ENCODE measurements at places on chromosomes 6 and 20. TPM values are rescaled to one million over a fixed set of nuclear protein-coding genes. Genes with fewer than 3 reads are reported as not detected.

Gene PNISR
- 106 TPM for total RNA-seq

Gene TAAR1
- total RNA-seq, result not detected

GRCh38 chr6:7939184-7939863 lies 28.7 kb upstream of the TXNDC5 start:
- peak; percentile 14 for DNase-seq

GRCh38 chr6:138001750-138002349 lies 105.4 kb downstream of the PERP start:
- DNase-seq, result peak; percentile 62

DNA sequence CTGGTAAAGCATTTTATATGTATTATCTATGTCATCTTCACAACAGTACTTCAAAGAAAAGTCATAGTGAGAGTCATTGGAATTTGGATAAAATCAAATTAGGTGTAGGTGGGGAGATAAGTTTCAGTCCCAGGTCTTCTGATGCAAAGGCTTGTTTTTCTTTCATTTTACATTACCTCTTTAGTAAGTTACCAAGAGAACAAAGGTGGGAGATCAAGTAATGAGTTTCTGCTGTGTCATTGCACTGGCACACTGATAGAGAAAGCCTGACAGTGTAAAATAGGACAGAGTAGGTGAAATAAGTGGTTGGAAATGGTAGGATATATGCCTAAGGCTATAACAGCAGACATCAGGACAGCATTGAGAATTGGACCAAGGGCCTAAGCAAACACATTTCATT lies 250.4 kb downstream of the NKAIN2 start:
- DNase-seq, result peak; percentile 10

Gene C6orf15
- not detected for total RNA-seq

- DNase-seq, result no peak
Observed at GRCh38 chr6:131488780-131489179, 84.2 kb upstream of the ARG1 start.

DNA sequence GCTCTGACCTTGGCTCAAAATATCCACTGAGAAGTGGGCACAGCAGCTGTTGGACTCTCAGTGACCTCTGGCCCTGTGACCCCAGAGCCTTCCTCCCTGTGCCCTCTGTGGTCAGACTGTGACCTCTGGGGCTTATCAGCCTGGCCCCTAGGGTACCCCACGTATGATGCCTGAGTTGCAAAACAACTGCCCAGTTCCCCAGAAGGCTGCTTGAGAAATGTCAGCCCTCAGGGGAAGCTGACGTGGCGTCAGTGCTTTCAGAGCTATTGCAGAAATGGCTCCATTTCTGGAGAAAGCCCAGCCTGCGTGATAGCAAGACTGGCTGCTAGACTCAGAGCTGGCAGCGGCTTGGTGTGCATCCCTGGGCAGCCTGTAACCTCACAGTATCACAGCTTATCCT lies 31.5 kb upstream of the TGM2 start:
- DNase-seq, result no peak

Gene HLA-DRB5
- not detected for total RNA-seq

Gene C6orf58
- total RNA-seq, result not detected

DNA sequence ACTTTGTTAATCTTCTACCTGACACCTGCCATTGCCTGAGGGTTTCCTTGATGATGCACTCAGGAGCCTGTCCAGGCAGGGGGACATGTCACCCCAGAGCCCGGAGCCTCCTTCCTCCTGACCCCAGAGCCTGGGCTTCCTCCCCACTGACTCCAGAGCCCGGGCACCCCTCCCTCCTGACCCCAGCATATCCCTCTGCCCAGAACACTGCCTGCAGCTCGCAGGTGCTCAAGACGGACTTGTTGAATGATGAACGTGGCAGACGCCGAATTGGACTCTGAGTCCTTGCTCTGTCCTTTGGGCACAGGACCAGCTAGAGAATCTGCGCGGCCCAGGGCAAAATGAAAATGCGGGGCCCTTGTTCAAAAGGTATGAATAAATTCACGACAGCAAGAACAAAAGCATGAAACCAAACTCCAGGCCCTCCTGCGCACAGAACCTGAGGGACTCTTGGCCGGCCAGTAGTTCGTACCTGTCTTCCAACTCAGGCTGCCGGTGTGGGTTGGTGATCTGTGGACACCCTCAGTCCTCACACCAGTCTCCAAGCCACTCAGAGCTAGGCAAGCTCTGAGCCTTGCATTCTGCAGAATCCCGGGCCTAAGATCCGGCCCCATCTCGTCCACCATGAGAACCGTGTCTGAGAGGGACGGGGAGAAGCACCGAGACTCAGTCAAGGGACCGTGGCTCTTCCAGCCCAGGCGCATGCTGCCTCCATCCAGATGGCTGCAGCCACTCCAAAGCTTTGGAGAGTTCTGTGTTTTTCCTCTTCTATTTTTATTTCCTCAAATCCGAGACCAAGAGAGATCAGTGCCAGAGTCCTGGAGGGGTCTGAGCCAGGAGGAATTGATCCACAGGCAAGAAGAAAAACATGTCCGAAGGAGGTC lies 104.7 kb downstream of the BMP7 start:
- no peak for DNase-seq
